ENCODE measurements at places on chromosomes 2 and 18.

DNA sequence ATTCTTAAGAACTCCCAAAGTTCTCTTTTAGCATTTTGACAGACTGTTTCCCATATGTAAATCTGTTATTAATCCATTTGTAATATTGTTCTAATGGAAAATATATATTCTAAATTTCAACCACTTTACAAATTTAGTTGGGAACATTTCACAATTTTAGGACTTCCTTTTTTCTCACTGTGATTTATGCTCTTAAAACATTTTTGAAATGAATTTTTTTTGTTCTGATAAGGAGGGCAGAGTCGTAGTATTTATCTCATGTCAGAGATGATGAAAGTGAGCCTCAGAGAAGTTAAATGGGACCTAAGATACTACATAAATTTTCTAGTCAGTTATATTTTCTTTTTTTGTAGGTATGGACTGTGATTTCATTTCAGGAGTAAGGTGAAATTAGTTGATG lies 26.6 kb downstream of the RASGRP3 start:
- DNase-seq, result no peak

- no peak for DNase-seq
These were observed 20.9 kb upstream of the ANXA4 start for GRCh38 chr2:69721022-69721421.

DNA sequence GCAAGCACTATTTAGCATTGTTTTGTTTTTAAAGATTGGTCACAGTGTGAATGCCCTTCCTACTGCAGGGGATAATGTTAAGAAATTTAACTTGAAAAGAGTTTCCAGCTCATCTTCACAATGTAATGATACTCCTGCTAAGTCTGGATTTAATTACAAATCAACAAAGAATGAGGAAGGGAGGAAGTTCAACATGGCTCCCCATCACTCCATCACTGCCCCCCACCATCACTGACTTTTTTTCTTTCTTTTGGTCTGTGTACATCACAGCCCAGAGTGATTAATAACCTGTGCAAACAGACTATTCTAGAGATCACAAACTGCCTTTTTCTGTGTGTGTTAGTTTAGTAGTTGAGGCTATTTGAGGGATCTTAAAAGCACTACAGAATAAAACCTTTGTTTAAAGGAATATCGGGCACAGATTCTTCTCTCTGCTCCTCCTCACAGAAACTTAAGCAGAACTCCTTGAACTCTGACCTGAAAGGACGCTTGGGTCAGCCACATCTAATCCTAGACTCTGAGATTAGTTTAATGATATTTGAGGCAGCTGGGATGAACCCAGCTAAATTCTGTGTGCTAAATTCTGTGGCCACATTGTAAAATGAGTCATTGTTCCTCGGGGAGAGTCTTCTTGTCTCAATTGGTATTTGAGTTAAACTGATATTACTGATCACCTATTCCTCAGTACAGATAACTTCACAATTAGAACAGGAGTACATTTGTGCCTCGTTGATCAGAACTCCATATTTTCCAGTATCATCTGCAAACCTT lies 47.8 kb downstream of the SATB2 start:
- no peak for DNase-seq

GRCh38 chr2:33212151-33212550 lies 264.3 kb upstream of the RASGRP3 start:
- no peak for DNase-seq
